ENCODE measurements at places on chromosomes 13 and 19.

GRCh38 chr13:32224916-32225315 lies 90.2 kb downstream of the ZAR1L start:
- no peak for DNase-seq

- DNase-seq: no peak
These were observed 15.0 kb downstream of the MRPS12 start for GRCh38 chr19:38945562-38946228.

- no peak for DNase-seq
These were observed 67.8 kb upstream of the FARP1 start for GRCh38 chr13:98075048-98075447.

- DNase-seq: no peak
These were observed 332.2 kb downstream of the TEX29 start for GRCh38 chr13:111652676-111653075.

- DNase-seq: no peak
These were observed 3.8 kb downstream of the S1PR2 start for GRCh38 chr19:10227026-10227971.

GRCh38 chr13:18628428-18628827 lies 553.2 kb downstream of the TUBA3C start:
- DNase-seq: no peak

- no peak for DNase-seq
These were observed 126.5 kb downstream of the ZNF536 start for GRCh38 chr19:30498707-30499106.

- no peak for DNase-seq
These were observed 92.3 kb downstream of the TNFSF13B start for GRCh38 chr13:108361769-108362168.

- DNase-seq: no peak
These were observed 11.6 kb upstream of the ASF1B start for GRCh38 chr19:14147797-14148605.

- DNase-seq: no peak
These were observed 13.2 kb upstream of the CRTC1 start for GRCh38 chr19:18670312-18670711.

DNA sequence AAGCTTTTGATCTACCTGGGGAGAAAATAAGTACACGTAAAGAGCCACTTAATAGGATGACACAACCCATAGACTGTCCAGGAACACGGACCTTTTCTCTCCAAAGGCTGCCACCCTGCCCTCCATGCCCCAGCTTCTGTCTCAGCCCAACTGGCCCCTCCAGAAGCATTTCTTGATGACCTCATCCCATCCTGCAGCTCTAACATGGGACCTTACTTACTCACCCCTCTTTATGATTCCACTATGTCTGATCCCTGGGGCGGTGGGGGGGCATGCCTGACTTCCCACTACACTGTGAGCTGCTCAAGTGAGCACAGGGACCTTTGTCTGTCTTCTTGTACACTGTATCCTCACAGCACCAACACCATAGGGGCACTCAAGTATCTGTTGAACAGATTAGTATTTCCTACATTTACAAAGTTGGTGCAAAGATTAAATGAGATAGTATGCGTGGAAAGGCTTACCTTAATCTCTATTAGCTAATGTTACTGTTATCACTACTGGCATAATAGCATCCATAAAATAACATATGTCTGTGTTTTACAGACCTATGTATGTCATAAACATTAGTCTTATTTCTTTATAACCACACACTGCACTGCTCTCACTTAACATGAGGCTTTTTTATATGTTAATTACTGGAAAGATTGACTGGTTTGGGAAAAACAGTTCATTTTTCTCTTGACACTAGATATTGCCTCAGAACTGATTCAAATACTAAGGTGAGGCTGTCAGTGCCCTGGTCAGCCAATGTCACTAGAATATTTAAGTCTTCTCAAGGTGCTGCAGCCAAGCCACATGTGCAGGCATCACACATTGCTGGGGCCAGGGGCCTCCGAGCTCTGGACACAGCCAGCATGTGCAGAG lies 100.9 kb downstream of the FOXO1 start:
- no peak for DNase-seq

GRCh38 chr19:2527171-2527570 lies 51.2 kb downstream of the GADD45B start:
- no peak for DNase-seq

DNA sequence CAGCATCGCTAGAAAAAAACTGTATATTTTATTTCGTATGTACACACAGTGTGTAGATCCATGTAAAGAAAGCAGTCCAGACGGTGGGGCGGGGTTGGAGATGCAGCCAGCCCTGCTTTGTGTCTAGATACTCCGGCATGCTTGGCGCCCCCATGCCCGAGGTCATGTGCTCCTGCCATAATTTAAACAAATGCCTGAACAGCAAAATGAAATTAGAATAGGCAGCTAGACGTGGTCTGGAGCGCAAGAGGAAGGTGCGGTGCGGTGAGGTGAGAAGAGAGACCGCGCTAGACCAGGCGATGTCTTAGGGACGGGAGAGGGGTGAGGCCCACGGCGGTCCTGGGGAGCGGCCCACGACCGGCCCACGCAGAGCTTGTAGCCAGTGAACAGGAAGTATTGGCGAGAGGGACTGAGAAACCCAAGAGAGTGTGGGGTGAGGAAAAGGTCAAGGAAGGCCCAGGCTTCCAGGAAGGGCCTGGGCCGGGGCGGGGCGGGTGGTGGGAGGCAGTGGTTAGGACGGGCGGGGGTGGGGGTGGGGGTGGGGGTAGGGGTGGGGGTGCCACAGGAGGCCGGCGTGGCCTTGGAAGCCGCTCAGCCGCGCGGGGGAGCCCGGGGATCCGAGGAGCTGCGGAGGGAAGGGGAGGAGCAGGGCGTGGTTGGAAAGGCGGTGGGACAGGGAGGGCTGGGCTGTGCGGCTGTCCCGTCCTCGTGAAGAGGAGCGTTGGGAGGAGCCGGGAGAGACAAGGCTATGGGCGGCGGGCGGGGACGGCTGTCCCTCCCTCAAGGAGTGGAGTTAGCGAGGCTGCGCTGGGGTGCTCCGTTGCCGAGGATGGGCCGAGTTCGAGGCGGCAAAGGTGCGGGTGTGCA lies 254.7 kb upstream of the SGCG start:
- DNase-seq: no peak

GRCh38 chr13:98922306-98922705 lies 55.6 kb downstream of the DOCK9 start:
- DNase-seq: no peak

DNA sequence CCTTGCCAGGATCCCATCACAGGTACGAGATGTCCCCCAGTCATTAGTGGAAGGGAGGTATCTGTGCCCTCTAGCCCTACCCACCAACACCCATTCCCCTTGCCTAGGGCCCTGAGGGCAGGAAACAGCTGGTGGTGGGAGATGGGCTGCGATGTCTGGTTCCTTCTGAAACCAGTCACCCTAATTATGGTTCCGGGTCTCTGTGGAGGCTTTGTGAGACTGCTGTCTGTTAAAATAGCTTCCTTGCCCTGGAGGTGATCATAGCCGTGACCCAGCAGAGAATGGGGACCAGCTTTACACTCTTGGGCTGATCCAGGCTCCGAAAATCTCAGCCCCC lies 5.5 kb downstream of the ALDH16A1 start:
- DNase-seq: no peak

GRCh38 chr13:41250993-41251392 lies 12.4 kb downstream of the MTRF1 start:
- no peak for DNase-seq

GRCh38 chr13:80339912-80340650 lies 845 bp downstream of the SPRY2 start:
- no peak for DNase-seq

DNA sequence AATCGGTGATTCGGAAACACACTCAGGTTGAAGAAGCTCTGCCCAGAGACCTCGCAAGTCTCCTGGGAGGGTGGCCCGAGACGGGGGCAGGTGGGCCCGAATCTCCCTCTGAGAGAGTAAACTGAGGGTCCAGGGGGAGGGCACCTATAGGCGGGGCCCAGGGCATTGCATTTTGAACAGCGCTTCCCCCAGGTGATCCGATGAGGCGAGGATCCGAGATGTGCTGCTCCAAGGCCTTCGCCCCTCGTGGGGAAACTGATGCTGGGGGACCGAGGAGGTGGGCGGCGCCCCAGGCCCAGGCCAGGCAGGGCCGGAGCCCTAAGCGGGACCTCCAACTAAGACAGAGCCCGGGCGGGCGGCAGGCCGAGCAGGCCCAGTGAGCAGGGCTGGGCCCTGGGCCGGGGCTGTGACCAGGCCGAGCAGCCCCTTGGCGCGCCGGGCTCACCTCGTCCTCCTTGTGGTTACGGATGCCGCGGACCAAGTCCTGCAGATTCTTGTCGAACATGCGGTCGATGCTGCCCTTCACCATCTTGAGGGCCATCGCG lies 500 bp downstream of the AP3D1 start:
- no peak for DNase-seq

GRCh38 chr13:45951724-45952123 lies 100.2 kb upstream of the SIAH3 start:
- no peak for DNase-seq

DNA sequence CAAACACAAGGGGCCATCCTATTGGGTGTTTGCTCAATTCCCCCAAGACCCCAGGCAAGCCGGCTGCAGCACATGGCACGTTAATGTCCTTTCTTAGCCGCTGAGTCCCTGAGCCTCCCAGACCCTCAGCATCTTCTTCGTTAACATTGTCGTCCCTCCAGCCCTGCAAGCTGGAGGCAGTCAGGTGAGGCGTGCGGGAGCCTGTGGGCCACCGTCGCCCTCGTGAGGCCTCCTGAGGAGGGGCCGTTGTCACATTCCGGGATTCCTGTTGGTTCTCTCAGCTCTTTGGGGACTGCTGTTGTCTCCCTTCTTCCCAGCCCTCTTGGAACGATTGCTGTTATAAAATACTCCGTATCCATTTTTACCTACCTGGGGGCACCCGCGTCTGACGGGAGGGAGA lies 140.6 kb downstream of the KDM4B start:
- no peak for DNase-seq

DNA sequence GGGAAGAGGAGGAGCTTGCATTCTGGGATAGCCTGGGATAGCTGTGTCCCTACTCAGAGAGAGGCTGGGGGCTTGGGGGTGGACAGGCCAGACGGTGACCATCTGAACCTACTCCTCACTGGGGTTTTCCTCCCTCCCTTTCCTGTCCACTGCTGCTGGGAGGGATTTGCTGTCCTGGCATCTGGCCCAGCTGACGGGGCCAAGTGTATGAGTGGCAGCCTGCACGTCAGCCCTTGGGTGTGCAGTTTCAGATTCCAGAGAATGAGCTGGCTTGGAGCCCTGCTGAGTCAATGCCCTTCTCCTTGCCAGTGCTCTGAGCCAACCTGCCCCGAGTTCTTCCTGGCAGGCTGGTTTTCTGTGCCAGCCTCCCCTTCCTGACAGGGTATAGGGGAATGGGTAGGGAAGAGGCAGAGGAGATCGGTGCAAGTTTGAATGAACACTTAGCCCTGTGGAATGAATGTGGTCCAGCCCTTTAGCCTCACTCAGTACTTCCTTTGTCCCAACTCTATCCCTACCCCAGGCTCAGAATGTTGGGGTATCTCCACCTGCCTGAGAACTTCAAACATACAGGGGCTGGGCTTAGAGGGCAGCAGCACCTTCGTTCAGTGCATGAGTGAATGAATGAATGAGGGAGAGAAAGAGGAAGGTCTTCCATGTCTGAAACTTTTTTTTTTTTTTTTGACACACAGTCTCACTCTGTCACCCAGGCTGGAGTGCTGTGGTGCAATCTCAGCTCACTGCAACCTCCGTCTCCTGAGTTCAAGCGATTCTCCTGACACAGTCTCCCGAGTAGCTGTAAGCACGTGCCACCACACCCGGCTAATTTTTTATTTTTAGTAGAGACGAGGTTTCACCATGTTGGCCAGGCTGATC lies 1.8 kb upstream of the ANGPTL4 start:
- DNase-seq: no peak

DNA sequence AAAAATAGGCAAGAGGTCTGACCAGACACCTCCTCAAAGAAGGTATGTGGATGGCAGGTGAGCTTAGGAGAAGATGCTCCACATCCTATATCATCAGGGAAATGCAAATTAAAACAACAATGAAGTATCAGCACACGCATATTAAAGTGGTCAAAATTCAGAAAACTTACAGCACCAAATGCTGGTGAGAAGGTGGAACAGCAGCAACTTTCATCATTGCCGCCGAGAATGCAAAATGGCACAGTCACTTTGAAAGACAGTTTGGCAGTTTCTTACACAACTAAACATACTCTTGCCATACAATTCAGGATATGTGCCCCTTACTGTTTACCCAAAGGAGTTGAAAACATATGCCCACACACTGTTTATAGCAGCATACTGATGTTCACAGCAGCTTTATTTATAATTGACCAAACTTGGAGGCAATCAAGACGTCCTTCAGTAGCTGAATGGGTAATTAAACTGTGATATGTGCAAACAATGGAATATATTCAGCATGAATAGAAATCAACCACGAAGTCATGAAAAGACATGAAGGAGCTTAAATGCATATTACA lies 22.5 kb downstream of the OR10H4 start:
- no peak for DNase-seq

DNA sequence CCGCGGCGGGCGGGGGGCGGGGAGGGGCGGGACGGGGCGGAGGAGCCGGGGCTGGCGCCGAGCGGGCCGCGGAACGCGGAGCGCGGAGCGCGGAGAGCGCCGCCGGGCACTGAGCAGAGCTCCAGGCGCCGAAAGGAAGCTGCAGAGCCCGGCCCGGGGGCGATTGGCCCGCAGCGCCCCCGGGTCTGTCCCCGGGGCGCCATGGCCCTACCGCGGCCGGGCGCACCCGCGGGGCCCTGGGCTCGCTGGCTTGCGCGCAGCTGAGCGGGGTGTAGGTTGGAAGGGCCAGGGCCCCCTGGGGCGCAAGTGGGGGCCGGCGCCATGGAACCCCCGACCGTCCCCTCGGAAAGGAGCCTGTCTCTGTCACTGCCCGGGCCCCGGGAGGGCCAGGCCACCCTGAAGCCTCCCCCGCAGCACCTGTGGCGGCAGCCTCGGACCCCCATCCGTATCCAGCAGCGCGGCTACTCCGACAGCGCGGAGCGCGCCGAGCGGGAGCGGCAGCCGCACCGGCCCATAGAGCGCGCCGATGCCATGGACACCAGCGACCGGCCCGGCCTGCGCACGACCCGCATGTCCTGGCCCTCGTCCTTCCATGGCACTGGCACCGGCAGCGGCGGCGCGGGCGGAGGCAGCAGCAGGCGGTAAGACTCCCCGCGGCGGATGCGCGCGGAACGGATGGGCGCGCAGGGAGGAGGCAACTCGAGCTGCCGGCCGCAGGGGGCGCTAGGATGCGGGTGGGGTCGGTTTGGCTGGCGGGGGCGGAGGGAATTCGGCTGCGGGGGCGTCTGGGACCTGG lies at the start of gene PDE4A:
Gene PDE4A, plus strand, starts transcription at position 95 of the 796 bp plus-strand sequence. Its CDS starts 227 bp downstream, at position 322.
- DNase-seq: no peak

All from vagina (tissue), 2 donors.